ENCODE measurements at places on chromosomes 13 and 19. TPM values are rescaled to one million over a fixed set of nuclear protein-coding genes. Genes with fewer than 3 reads are reported as not detected.

DNA sequence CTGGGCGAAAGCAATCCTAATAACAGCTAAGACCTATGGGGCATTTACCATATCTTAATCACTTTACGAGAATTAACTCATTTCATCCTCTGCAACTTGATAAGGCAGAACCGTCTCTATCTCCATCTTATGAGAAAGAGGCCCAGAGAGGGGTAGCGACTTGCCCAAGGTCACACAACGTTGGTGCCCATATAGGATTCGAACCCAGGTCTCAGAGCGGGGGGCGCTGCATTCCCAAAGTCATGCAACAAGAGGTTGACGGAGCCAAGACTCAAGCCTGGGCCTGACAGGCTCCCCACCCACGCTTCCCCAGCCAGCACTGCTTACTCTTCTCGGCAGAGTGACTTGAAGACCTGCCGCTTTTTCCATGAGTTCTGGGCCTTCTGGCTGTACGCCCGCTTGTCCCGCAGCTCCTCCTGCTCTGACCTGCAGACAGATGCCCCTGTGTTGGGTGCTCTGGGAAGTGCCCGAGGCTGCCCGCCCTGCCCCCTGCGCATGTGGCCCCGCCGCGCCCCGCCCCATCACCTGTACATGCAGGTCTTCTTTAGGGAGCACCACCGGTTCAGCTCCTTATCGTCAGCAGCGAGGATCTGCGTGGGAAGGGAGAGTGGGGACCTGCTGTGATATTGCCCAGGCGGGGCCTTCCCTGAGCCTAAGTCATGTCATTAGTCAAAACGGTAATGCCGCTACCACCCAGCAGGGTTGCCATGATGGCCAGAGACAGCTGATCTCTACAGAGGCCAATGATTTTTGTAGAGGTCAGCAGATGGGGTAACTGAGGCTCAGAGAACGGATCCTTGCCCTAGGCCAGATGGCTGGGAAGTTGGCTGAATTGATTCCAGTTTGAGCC lies 10.8 kb downstream of the KRI1 start:
- no peak overlapping the region for H3K27ac ChIP-seq
- H3K36me3 ChIP-seq = peaks cover 100% of the 10 kb centered on the region
- no peaks in the 10 kb centered on the region for H3K27me3 ChIP-seq
- no peak overlapping the region for H3K4me3 ChIP-seq
- H3K4me1 ChIP-seq = no peaks in the 10 kb centered on the region

- no peak for DNase-seq
- H3K27ac ChIP-seq = peak overlapping the region; percentile 89
- no peaks in the 10 kb centered on the region for H3K27me3 ChIP-seq
Measured at GRCh38 chr19:3507371-3508120, 1.4 kb downstream of the FZR1 start.

DNA sequence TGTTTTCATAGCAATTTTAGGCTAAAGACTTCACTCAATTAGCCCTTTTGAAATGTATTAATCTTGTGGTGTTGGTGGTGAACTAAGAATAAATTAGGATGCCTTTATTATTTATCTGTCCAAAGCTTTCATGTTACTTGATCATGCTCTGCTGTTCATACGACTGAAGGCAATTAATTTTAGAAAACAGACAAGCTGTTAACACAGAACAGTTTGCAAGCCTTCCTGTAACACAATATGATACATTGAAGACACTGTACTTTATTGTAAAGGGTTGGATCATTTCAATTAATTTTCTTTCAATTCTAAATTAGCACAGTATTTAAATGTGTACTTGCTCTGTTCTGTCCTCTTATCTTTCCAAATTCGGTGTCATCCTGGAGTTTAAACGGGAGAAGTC lies 794.3 kb upstream of the MIR17HG start:
- H3K27me3 ChIP-seq = no peaks in the 10 kb centered on the region
- DNase-seq = no peak
- no peak overlapping the region for H3K4me3 ChIP-seq
- H3K4me1 ChIP-seq = no peaks in the 10 kb centered on the region

DNA sequence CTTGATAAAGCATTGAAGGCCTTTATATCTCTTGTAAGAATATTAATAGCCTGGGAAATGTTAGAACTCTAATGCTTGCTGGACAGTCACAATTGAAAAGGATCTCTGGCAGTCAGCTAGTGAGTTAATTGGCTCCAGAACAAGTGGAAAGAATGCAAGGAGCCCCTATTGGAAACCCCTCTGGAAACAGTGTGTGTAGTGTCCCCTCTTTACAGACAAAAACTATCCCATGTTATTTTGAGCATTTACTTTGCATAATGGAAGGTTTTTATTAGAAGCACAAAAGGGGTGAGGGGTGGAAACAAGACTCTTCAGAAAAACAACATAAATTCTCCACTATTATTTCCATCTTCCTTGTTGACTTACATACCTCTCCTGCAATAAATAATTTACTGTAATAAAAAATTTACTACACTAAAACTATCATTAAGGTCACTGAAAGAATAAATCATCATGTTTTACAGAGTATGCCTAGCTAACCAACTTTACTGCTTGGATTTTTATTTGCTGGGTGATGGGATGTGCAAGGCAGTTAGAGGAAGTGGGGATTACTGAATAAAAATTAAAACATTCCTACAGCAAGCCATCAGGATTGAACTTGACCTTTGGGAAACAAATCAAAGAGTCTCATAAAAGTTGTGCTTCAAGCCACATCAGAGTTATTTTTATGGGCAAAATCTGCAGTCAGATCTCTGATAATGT lies 610.4 kb downstream of the TBC1D4 start:
- H3K4me3 ChIP-seq = no peak overlapping the region
- H3K36me3 ChIP-seq = no peaks in the 10 kb centered on the region
- no peaks in the 10 kb centered on the region for H3K27me3 ChIP-seq
- no peak overlapping the region for H3K27ac ChIP-seq

DNA sequence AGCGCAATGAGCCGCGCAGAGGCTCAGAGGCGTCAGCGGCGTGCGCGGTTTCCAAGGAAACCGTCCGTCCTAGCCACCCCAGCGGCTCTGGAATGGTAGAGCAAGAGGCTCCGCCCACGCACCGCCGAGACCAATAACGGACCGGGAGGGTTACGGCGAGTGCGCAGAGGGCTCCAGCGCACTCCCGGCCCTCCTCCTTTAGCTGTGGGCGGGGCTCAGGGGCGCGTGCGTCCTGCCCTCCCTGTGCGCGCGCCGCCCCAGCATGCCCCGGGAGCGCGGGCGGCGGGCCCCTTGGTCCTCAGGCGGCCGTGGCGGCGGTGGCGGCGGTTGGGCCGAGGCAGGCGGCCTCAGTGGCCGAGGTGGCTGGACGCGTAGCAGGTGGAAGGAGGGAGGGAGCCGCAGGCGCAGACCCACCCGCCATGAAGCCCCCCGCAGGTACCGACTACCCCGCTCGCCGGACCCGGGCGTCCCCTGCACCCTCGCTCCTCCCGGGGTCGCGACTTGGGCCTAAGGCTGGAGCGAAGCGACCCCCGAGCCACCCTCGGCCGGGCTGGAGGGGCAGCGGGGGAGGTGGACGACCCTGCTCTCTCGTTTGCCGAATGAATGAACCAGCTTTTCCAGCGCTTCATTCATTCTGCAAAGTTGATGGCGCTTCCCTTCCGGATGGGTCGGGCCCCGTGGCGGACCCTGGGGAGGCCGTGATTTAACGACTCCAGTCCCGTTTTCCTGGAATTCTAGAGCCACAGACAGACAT lies at the start of gene THOP1:
THOP1 (plus strand) TSS at position 260 of the 754 bp plus-strand sequence; CDS start at position 420, 160 bp downstream.
- H3K4me1 ChIP-seq = peaks cover 61% of the 10 kb centered on the region
- H3K27ac ChIP-seq = peak within 1 kb of the TSS; percentile 81
- H3K36me3 ChIP-seq = peaks cover 2% of the 10 kb centered on the region
- DNase-seq = peak; percentile 99
- H3K27me3 ChIP-seq = no peaks in the 10 kb centered on the region

The PRTN3 gene
- not detected for total RNA-seq

- H3K4me3 ChIP-seq = peak overlapping the region; percentile 99
- H3K27ac ChIP-seq = peak overlapping the region; percentile 89
- no peaks in the 10 kb centered on the region for H3K27me3 ChIP-seq
- peaks cover 35% of the 10 kb centered on the region for H3K36me3 ChIP-seq
Measured at GRCh38 chr19:10105509-10106099, 558 bp upstream of the PPAN start.

DNA sequence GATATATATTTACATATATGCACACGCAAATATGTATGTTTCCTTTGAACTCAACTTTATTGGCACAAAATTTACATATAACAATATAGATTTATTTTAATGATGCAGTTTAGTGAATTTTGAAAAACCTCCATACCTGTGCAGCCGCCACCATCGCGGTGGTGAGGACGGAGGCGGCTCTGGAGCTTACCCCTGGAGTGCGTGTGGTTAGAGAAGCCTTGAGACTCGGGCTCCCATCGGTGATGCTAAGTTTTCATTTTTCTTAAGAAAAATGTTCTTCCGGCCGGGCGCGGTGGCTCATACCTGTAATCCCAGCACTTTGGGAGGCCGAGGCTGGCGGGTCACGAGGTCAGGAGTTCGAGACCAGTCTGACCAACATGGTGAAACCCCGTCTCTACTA lies 31.8 kb downstream of the GJA3 start:
- H3K27ac ChIP-seq = peak overlapping the region; percentile 97
- peak overlapping the region; percentile 77 for H3K4me3 ChIP-seq
- H3K27me3 ChIP-seq = peaks cover 58% of the 10 kb centered on the region
- DNase-seq = no peak
- H3K4me1 ChIP-seq = peaks cover 54% of the 10 kb centered on the region

The OR7C1 gene
- not detected for total RNA-seq

GRCh38 chr13:84744203-84744602 lies 861.9 kb upstream of the SLITRK1 start:
- H3K36me3 ChIP-seq = no peaks in the 10 kb centered on the region
- H3K27me3 ChIP-seq = no peaks in the 10 kb centered on the region
- H3K4me1 ChIP-seq = no peaks in the 10 kb centered on the region
- no peak for DNase-seq
- no peak overlapping the region for H3K4me3 ChIP-seq

The SELENOV gene
- not detected for total RNA-seq

- peaks cover 17% of the 10 kb centered on the region for H3K27me3 ChIP-seq
- DNase-seq = no peak
- no peak overlapping the region for H3K4me3 ChIP-seq
- no peaks in the 10 kb centered on the region for H3K36me3 ChIP-seq
- H3K27ac ChIP-seq = no peak overlapping the region
- H3K4me1 ChIP-seq = peaks cover 18% of the 10 kb centered on the region
Measured at GRCh38 chr13:113125506-113126264, 3.1 kb downstream of the F10 start.

DNA sequence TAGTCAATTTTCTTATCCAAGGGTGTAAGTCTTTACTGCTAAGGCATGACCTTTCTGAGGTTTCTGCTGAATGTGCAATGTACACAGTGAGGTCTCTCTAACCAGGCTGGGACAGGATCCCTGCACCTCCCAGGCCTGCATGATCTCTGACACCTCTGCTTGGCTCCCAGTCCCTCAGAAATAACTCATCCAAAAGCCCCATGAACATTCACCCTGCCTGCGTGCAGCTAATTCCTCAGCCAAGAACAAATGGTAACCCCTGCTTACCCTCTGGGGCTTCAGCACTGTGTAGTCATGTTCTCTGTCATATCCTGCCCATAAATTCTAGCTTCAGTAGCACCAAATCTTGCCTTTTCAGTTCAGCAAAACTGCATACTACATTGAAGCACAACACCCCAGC lies 1146.3 kb upstream of the MIR17HG start:
- no peaks in the 10 kb centered on the region for H3K36me3 ChIP-seq
- no peak overlapping the region for H3K4me3 ChIP-seq

GRCh38 chr19:42270346-42271044 lies 1.4 kb downstream of the CIC start:
- peaks cover 32% of the 10 kb centered on the region for H3K36me3 ChIP-seq
- H3K27me3 ChIP-seq = no peaks in the 10 kb centered on the region
- DNase-seq = no peak
- peaks cover 48% of the 10 kb centered on the region for H3K4me1 ChIP-seq
- peak overlapping the region; percentile 71 for H3K4me3 ChIP-seq
- peak overlapping the region; percentile 91 for H3K27ac ChIP-seq

DNA sequence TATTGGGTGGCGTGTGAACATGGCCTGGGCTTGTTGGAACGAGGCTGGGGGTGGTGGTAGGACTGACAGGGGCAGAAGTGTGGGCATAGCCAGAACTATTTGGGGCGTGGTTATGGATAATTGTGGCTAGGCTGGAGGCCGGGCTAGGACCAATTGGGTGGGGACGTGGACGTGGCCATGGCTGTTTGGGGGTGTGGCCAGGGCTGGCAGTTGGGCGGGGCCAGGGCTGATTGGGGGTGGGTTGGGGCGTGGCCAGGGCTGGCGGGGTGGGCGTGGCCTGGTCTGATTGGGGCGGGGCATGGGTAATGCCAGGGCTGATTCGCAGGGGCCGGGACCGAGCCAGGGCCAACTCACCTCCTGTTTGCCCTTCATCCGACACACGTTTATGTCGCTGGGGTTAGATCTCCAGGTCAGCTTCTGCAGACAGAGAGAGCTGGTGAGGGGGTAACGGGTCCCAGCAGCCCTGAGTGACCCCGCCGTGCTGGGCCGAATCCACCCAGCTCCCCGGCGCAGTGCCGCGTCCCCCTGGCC lies 2.8 kb downstream of the SEMA6B start:
- H3K36me3 ChIP-seq = peaks cover 23% of the 10 kb centered on the region
- peaks cover 4% of the 10 kb centered on the region for H3K27me3 ChIP-seq
- no peak overlapping the region for H3K4me3 ChIP-seq
- no peak overlapping the region for H3K27ac ChIP-seq

DNA sequence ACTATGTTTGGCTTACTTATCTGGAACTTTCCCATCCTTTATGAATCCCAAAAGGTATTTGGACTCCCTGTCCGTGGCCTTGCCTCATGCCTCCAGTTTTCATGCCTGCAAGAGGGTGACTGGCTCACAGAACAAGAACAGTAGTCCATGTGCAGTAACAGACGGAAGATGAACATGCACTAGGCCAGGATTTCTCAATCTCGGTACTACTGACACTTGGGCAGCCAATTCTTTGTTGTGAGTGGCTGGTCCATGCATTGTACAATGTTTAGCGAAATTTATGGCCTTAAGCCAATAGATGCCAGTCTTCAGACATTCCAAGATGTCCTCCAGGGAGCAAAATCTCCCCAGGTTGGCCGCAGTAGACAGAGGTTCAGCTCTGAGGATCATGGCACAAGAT lies 61.9 kb downstream of the DOCK9 start:
- H3K4me1 ChIP-seq = peaks cover 81% of the 10 kb centered on the region
- H3K27ac ChIP-seq = peak overlapping the region; percentile 75
- H3K36me3 ChIP-seq = peaks cover 36% of the 10 kb centered on the region
- no peak overlapping the region for H3K4me3 ChIP-seq
- no peak for DNase-seq
- H3K27me3 ChIP-seq = no peaks in the 10 kb centered on the region

The FGF22 gene
- total RNA-seq = not detected
